ENCODE measurements at places on chromosomes 7 and 10.

DNA sequence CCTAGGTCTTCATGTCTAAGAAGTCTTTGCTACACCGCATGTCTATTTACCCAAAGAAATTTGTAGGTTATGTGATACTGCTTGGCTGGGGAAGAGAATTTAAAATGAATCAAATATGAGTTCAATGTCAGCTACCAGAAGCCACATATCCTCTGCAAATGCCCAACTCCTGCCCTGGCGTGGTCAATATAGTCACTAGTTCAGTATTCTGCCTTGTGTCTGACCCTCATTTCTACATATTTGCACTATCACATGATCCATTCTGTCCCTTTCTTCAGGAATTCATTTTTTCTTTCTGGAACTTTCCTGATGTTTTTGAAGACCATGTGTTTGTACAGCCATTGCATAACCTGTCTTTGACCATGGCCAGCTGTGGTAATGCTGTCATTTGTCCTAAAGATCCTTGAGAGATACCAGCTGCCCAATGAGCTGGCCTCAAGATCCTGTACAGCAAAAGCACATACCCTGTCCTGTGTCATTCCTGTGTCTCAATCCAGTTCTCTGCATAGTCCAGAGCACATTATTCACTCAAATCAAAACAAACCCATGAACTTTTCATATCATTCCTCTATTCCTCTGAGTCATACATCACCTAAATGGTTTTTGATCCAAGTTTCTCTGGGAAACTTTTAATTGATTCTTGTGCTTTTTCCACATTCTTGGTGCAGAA lies 524.5 kb downstream of the PARD3 start:
- no peak for DNase-seq

GRCh38 chr10:124605001-124605370 lies 139.2 kb downstream of the FAM53B start:
- DNase-seq: no peak

DNA sequence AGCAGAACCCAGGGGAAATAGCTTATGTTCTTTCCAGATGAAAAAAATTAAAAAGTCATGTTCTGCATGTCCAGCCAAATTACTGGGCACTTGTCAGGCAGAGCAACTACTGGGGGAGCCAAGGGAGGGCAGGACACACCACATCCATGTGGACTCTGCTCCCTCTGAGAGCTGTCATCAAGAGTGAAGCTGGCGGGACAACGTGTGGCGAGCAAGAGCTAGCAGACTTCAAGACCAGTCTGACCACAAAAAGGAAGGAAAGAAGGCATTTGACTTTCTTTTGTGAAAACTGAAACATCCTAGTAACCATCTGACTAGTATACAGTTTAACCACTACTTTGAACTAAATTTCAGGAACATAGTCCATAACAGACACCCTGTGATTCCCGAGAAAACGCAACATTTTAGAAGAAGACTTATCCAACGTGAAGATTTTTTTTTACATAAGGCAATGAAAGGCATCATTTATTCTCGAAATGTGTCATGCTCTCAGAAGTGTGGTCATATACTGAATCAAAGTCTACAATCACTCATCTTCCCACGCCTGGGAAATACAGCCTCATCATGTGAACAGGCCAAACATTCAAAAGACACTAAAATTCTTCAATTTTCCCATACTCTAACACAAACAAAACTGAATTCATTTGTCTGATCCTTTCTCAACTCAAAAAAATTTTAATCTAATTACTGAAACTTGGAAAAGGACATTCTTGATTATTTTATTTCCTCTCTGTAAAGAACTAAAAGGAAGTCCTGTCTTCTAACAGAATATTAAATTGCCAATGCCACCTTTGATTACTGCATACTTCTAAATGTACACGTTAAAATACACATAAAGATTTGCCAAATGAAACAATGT lies 15.5 kb downstream of the CYTH3 start:
- peak; percentile 53 for DNase-seq

GRCh38 chr7:50695026-50695425 lies 87.7 kb downstream of the GRB10 start:
- DNase-seq: peak; percentile 52

DNA sequence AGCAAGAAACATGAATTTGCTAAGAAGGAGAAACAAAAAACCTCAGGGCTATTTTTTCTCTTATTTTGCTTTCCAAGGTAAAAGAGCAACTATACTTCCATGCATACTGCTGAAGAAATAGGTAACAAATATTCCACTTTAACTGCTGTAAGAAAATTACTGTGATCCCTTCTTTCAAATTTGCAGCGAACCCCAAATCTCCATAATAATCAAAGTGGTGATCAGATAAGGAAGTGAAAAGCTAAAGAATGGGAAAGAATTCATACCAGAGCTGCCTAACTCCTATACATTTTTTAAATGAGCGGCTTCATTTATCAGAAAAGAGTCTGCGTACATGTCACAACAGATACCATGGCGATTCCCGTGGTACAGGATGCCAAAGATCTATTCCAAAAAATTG lies 7.2 kb downstream of the SGCE start:
- no peak for DNase-seq

DNA sequence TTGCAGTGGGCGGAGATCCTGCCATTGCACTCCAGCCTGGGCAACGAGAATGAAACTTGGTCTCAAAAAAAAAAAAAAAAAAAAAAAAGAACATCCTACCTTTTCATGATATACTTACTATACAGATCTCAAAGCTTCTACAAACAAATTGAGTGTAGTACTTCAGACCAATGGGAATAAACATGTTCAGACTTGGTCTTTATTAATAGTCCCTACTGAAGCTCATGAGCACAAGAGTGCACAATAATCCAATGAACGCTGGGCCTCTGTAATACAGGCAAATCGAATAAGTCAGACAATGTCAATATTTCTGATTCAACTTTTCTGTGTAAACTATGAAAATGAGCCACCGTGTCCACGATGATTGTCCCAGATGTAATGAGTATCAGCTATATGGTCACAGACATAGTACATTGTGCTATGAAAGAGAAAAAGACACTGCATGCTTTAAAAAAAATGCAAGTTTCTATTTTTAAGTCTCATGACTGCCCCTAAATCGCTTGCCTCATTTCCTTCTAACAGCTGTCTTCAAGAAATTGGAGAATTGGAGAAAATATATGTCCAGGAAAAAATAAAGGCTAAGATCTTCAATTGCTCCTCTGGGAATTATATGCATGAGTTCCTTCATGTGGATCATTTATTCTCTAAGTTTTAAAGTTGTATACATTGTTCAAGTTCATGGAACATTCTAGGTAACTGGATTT lies 64.0 kb upstream of the CTTNBP2 start:
- DNase-seq: no peak

- no peak for DNase-seq
Observed at GRCh38 chr10:44973323-44974081, 5.1 kb downstream of the DEPP1 start.

GRCh38 chr10:76544789-76545188 lies 1092.8 kb downstream of the KCNMA1 start:
- DNase-seq: no peak

Measured in GF-D8 (cell line).